ENCODE measurements at places on chromosomes 7 and 10.
A peak's percentile ranks its signal among the peaks of the same experiment; 100 is the strongest.

- no peak for DNase-seq
These were observed 12.2 kb downstream of the PLAC9 start for GRCh38 chr10:80144696-80145131.

DNA sequence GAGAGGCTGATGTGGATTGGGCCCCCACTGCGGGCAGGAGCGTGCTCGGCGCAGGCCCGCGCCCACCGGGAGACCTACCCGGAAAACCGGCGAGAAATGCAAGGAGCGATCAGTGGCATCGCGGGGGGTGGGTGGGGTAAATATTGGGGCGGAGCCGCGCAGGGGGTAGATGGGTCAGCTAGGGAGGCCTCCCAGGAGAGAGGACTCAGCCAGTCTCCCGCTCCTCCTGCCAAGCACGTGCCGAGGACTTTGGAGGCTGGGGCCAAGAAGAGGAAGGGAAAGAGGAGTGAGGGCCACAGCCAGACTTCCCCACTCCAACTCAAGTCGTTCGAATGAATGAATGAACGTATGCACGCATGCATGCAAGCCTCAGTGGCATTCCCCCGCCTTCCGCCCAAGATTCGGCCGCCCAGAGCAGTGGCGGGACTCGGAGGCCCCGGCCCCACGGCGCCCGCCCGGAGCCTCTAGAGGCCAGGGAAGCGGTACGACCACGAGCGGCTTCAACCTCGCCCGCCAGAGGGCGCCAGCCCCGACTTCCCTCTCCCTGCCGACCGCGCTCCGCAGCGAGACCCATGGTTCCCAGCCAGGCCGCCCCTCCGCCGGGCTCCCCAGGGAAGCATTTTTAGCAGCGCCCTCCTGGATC, 3.6 kb downstream of the NPM3 start:
- peak; percentile 38 for DNase-seq

DNA sequence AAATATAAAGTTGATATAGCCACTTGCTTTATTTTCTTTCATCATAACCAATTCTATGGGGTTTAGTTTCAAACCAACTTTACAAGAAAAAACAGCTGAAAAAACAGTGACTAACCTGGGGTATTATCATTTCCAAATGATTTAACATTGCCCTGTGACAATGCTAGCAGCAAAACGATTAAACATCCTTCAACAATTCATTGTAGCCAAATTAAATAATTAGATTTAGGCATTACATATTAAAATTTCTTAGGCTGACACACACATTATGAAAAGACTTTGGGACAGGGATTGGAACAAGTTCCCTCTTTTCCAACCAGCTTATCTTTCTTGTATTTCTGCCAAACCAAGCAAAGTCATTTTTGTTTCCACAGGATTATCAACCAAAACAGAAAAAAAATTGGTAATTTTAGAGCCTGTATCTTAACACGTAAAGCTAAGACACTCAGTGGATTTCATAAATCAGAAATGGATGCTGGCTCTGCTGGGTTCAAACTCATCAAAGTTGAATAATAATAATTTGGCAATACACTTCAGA, 84.0 kb downstream of the SEMA3D start:
- no peak for DNase-seq

DNA sequence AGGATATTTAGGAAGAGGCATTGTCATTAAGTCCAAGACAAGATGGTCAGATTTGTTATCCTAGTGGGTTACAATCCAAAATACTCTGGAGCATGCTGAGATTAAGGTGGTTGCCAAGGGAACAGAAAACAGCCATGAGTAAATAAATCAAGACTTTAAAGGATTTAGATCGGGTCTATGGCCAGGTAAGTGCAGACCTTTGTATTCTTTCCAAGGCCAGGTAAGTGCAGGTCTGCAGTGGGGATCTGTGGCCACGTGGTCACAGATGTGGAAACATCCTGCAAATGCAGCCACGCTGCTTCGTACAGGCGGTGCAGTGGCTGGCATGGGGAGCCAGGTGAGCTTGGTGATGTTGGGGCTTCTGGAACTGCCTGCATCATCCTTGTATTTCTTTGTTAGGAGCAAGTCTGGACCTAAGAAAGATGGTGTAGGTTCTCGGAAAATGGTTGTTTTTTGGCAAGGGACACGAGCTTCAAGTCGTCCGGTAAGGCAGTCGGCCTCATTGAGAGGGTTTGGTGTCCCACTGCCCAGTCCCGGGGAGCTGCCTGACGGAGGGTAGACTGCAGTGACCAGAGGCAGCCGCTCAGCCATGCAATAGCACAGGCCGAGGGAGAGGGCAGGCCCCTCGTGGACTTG, 21.8 kb downstream of the ZNF775 start:
- DNase-seq: no peak

DNA sequence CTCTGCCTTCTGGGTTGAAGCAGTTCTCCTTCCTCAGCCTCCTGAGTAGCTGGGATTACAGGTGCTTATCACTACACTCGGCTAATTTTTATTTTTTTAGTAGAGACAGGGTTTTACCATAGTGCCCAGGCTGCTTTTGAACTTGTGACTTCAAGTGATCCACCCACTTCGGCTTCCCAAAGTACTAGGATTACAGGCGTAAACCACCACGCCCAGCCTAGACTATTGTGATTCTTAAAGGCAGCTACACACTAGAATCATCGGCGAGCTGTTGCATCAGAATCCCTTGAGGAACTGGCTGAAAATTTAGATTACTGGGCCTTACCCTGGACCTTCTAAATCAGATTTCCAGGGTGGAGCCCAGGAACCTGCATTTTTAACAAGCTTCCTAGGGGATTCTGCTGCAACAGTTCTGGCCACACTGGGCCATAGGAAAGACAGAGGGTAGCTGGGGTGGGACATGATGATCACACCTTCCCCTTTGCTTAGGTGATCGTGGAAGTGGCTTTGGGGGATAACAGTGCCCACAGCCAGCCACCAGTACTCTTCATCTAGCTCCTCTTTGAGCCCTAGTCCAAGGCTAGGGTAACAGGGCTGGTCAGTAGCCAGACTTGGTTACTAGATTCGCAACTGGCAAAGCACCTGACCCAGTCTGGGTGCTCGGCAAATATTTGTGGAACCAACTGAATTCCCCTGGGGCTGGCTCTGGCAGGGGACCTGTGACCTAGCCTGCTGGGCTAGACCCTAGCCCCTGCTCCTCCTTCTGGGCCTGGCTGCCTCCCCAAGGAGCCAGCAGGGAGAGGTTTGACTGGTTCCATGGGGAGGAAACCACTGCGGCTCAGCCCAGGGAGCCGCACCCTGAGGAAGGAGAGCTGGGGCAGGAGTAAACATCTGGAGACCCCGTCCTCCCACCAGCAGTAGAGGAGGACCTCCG, 67.1 kb upstream of the DUSP5 start:
- no peak for DNase-seq

- no peak for DNase-seq
These were observed 273.2 kb downstream of the CDK14 start for GRCh38 chr7:90869335-90869734.

- DNase-seq: no peak
These were observed 226.6 kb downstream of the ARHGAP12 start for GRCh38 chr10:31702005-31702404.

DNA sequence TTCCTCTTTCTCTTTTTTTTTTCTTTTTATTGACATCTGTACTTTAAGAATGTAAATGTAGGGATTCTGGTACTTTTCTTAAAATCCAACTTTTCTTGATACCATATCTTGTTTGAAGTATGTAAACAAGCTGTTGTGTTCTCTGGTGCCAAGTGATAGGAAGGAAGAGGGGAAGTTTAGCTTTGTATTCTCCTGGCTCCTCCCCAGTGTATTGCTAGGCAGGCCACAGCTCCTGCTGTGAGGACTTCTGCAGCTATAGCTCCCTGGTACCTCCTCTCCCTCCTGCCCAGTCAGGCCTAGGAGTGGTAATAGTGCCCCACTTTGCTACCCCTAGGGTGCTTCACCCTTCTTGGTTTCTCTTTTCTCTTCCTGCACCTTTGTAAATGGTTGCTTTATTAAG, 45.3 kb upstream of the SP8 start:
- DNase-seq: no peak

DNA sequence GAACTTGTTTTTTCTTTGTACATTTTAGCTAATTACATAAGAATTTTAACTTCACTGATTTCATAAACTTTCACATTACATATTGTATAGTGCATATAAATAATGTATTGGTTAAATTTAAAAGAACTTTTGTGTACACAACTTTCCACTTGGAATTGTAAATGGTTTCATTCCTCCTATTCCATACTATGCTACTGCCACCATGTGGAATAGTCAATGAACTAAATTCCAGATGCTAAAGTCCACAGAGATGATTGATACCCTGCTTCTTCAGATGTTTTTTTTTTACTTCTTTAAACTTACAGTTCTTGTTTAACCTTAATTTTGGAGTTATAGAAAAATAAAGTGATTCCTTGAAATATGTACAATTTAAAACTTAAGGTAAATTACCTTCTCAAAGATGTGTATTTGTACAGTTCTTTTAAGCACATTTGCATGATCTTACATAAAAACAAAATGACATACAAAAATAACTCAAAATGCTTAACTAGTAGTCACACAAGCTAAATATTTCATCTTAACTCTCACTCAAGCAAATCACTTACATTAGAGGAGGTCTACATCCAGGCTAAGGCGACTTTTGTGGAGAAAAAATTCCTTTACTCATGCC, 247.6 kb upstream of the HGF start:
- no peak for DNase-seq

DNA sequence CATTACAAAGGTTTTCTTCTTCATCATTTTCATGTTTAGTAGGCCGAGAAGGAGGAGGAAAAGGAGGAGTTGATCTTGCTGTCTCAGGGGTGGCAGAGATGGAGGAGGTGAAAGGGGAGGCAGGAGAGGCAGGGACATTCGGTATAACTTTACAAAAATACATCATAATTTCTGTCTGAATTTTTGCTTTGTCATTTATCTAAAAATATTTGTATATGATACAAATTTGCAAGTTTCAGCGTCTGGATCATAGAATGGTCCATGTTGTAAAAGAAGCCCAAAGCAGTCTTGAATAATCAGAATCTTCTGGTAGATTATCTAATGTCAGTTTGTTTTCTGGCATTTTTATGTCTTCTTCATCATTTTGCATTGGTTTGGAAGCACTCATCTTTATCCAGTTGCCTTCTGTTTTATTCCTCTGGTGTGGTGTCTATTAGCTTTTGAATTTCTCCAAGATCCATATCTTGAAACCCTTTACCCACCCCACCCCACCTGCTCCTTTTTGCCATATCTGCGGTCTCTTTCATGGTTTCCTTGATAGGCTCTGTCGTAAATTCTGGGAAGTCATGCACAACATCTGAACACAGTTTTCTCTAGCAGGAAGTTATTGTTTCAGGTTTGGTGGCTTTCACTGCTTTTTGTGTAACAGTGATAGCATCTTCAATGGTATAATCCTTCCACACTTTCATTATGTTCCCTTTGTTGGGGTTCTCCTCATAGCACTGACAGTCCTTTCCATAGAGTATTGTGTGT, 95.0 kb downstream of the ST7 start:
- no peak for DNase-seq

- peak; percentile 44 for DNase-seq
These were observed 712.1 kb downstream of the PHTF2 start for GRCh38 chr7:78510580-78511188.

DNA sequence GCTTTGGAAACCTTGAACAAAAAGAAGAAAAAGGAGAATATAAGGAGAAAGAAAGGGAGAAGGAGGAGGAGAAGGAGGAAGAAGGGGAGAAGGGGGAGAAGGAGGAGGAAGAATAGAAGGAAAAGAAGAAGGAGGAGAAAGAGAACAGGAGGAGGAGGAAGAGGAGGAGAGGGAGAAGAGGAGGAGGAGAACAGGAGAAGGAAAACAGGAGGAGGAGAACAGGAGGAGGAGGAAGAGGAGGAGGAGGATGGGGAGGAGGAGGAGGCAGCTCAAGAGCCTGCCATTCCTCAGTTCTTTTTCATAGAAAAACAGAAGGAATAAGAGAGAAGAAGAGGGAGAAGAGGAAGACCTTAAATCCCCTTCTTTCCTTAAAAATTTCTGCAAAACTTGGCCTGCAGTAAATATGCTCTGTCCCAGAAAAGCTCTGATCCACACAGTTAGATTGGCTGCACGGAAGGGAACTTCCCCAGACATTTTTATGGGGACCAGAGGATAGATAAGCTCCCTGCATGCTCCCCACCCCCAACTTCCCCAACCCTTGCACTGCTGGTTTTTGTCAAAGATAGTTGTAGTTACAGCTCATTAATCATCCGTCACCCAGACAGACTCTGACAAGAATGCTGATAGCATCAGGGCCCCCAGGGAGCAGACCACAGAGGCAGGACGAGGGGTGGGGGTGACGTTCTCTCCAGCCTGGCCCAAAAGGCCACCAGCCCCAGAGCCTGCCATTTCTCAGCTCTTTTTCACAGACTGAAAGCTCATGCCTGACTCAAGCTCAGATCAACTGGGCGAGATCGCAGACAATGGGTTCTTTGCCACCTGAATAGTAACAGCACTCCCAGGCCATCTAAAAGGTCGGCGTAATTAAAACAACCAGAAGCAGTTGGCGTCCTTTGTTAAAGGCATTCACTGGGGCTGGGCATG, 34.5 kb upstream of the LYZL1 start:
- no peak for DNase-seq

- peak; percentile 86 for DNase-seq
These were observed 226.5 kb upstream of the HPS1 start for GRCh38 chr10:98673171-98673782.

DNA sequence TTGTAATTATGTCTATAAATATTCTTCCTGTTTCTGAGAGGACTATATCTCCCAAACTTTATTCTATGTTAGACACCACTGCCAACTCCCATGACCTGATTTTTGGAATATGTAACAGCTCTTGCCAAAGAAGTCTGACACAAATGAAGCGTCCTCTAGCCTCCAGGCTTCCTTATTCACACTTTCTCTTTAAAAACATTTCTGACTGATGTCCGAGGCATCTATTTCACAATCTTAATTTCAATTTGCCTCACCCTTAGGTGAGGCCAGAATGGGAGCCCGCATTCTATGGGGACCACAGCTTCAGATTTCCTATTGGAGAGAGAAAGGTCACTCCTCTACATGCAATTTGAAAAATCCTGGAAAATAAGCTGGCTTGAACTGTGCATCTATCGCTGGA, 873.2 kb downstream of the GATA3 start:
- DNase-seq: no peak

DNA sequence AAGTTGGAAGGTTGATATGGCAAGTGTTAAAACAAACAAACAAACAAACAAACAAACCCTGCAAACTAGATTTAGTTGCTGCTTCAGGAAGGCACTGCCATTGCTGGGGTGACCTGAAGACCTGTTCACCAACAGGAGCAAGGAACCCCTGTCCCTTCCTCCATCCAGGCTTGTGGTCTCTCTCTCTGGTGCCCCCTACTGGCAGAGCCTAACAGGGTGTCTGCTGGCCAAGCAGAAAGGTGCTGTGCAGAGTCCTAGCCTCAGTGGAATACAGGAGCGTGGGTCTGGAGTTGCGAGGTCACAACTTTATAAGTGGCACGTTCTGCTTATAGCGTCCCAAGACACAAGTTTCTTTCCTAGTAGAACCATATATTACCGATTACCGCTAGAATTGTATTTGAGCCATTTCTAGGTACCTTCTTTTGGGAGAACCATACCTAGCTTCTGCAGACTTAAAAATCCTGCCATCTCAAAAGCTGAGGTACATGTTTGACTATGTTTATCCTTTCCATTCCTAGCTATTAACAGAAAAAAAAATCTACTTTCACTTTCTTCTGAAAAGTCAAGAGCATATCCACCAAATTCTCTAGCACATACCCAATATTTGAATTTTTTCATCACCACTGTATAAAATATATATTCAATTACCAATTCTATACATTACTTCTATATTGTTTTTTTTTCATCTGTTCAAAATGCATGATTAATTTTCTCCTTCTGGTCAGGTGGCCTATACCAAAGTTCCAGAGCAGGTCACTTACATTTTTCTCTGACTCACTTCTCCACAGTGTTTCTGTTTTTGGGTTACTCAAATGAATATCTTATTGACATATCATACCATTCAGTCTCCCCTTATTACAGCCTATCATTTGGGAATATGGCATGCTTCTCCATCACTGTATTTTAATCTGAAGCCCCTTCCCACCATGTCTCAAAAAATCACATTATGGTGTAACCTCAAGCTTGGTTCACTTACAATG, 29.1 kb upstream of the CALD1 start:
- peak; percentile 13 for DNase-seq
